Fibroblast of skin of right biceps (primary cell): ENCODE measurements at places on chromosomes 3 and 15.
A peak's percentile ranks its signal among the peaks of the same experiment; 100 is the strongest.

DNA sequence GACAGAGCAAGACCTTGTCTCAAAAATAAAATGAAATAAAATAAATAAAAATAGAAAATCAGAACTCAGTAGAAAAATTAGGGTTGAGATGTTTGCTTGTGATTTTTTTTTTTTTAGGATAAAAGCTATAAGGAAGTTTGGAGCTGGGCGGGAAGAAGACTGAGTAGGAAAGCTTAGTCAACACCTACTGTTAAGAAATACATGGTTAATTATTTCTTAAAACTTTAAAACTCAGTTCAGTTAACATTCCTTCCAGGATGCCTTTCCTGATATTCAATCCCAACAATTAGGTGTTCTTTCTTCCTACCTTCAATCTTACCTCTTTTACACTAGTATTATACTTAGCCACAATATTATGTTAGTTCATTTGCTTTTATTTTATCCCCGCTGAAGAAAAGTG, 246.2 kb downstream of the LSAMP start:
- no peak for DNase-seq

GRCh38 chr15:99371180-99372103, 120.2 kb downstream of the LRRC28 start:
- peak; percentile 2 for DNase-seq

GRCh38 chr15:95501865-95502264, 828.6 kb upstream of the NR2F2 start:
- DNase-seq = peak; percentile 9

GRCh38 chr15:69601711-69602504, 149.3 kb downstream of the RPLP1 start:
- DNase-seq = no peak

DNA sequence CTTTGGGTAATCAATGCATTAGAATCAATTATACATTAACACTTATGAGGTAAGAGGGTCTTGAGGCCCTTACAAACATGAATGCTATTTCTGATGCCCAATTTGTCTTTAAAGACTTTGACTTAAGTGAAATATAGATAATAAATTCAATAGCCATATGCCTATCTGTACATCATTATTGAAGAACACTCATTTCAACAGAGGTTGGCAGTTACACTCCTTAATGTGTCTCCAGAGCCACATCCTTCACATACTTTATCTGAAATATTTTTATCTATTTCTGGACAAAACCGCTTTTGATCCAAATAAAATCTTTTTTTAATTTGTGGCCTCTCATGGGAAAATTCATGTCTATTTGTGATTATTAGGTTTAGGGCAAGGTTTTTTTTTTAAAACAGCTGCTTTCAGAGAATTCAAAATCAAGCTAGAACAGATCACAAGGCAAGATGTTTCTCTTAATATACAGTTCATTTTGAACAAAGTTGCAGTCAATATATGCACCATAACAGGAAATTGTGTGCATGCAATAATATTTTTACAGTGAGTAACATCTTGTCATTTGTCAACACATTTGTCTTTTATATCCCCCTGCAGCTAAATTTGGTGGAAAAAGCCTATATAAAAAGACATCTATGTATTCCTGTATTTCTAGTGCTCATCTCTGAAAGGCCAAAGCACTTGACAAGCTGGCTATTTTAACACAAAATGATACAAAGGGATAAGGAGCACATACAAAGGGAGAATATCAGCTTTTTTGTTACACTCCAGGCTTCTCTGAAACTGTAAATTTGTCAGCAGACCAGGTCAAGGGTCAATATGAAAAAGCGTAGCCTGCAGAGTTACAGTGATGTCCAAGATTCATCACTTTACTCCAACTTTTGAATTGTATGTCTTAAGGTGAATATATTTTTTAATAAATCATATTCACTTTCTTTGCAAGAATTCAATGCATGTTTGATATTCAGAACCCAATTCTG, 146.2 kb upstream of the DPH6 start:
- DNase-seq = peak; percentile 75

DNA sequence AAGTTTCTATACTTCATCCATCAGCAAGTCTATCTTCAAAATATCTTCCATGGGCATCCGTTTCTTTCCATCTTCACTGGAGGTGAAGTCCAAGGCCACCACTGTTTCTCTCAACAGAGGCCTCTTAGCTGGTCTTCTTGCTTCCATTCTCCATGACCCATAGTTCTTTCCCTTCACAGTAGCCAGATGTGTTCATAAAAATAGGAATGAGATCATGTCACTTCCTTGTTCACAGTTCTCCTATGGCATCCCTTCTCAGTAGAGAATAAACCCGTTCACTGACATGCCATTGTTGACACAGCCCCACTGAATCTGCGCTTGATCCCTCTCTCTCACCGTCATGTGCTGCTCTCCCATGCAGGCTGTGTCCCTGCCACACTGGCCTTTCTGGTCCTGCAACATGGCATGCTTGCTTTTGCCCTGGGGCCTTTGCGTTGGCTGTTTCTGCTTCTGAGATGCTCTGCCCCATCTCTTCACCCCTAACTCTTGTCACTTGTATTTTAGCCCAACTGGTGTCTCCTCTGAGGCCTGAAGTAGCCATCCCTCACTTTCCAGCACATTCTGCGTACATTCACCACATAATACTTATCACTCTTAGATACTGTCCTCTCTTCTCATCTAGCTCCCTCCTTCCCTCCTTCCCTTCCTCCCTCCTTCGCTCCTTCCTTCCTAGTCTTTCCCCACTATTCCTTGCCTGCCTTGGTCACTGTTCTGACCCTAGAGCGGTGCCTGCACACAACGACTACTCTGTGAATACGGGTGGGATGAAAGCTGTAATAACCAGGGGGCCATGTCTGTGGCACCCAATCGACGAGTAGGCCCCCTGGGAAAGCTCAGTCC, 42.0 kb downstream of the STARD5 start:
- DNase-seq = no peak

DNA sequence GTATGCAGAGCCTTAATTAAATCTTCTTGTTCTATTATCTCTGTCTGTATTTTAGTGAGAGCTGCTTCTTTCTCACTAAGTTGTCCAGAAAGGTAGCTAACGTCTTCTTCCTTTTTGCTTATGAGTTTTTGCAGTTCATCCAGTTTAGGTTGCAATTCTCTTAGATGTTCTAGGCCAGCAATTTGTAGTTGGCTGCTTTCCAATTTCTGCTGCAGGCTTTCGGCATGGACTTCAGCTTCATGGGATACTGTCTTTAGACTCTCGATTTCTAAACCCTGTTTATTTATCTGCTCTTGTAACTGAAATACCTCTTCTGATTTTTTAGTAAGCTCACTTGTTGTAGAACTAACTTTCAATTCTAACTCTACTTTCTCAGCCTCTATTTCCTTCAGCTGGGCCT, 35.5 kb upstream of the HCLS1 start:
- no peak for DNase-seq

GRCh38 chr3:127735767-127736693, 63.3 kb downstream of the ABTB1 start:
- DNase-seq = peak; percentile 84

GRCh38 chr15:47820747-47821319, 103.5 kb downstream of the SEMA6D start:
- peak; percentile 72 for DNase-seq

DNA sequence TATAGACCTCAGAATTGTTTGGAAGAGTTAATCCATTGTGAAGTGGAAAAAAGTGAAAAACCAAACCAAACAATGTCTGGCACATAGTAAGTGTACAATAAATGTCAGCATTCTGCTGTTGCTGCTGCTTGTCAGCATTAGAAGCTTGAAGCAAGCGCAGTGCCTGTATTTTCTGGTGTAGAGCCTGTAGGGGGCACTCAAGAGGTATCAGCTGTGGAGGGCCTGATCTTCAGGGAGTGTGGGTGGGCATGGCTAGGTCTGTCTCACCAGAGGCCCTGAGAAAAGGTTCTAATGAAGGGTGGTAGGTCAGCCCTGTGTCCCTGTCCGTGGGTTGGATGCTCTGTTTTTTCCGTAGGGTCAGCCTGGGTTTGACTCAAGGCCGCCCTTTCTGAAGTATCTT, 3.6 kb downstream of the ADAMTSL3 start:
- no peak for DNase-seq

DNA sequence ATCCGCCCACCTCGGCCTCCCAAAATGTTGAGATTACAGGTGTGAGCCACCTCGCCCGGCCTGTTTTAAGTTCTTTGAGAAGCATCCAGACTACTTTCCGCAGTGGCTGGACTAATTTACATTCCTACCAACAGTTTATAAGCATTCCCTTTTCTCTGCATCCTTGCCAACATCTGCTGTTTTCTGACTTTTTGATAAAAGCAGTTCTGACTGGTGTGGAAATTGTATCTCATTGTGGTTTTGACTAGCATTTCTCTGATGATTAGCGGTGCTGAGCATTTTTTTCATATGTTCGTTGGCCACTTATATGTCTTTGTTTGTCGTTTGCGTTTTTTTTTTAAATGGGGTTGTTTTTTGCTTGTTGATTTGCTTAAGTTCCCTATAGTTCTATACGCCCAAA, 208.4 kb upstream of the DPPA4 start:
- no peak for DNase-seq

DNA sequence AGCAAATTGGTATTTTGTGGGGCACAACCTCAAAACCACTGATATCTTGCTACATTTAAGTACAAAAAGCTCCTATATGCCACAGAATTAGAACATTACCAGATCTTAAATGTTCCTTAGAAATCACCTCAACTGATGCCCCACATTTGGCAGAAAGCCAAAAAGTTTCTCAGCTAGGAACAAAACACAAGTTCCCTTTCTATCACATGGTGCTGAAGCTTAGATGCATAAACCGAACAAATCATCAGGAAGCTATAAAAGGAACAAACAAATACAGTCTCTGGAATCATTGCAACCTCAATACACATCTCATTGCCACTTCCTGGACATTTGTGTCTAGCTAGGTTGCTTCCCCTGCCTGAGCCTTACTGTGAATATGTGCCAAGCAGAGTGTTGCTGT, 492.6 kb downstream of the LPP start:
- DNase-seq = no peak

DNA sequence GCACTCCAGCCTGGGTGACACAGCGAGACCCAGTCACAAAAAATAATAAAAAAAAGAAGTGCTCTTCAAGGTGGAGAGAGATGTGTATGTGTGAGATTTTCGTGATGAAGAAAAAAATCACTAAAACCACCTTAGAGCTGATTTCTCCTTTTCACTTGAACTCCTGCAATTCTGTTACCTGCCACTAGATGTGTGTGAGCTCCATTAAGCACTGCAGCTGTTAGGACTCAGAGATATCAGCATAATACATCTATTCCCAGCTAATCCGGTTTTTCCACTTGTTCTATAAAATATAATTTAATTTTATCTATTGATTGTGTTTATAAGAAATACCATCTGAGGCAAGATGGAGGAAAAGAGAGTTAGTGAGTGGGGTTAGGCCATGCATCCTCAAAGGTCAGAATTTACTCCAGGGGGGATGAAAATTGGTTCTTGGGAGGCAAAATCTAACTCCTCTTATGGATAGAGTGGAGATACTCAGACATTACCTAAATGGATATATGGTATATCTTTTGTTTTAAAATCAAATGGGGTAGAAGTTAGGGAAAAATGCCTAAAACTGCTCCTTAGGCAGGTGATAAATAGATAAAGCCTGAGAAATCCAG, 152.7 kb downstream of the IL20RB start:
- peak; percentile 6 for DNase-seq

- peak; percentile 39 for DNase-seq
These were observed 84.9 kb downstream of the SMAD6 start for GRCh38 chr15:66786708-66787488.

- DNase-seq = peak; percentile 71
These were observed 69.4 kb downstream of the FHIT start for GRCh38 chr3:61181874-61182273.

GRCh38 chr3:74613521-74614106, 845 bp downstream of the CNTN3 start:
- no peak for DNase-seq

DNA sequence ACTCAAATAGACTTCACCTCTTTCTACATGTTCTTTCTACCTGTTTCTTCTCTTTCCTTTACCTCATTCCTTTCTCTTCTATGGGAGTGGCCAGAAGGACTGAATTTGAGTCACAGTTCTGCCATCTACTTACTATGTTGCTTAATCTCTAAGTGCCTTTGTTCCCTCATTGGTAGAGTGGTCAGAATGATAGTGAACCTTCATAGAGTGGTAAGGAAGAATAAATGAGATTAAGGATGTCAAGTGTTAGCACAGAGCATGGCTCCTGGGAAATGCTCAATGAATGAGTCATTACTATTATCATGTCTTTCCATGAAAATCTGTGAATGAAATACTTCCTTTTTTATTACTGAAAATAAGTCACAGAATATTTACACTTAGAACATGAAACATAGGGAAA, 17.5 kb downstream of the TMEM207 start:
- peak; percentile 42 for DNase-seq

- peak; percentile 84 for DNase-seq
These were observed 166.3 kb downstream of the GREM1 start for GRCh38 chr15:32884146-32884545.

DNA sequence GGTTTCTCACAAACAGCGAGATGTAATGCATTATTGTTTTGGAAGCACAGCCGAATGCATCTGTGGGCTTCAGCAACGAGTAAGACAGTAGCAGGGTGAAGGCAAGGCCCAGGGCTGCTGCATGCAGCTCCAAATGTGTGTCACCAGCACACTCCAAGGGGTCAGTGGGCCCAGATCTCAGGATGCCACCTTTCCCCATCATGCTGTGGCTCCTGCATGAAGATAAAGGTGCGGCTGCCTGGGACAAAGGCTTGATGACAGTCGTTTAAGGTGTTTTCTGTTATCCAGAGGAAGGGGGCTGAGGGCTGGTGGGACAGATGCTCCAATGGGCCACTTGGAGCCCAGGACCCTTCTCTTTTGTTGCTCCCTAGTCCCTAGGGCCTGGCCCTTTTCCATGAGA, 13.2 kb downstream of the C3orf22 start:
- DNase-seq = no peak

DNA sequence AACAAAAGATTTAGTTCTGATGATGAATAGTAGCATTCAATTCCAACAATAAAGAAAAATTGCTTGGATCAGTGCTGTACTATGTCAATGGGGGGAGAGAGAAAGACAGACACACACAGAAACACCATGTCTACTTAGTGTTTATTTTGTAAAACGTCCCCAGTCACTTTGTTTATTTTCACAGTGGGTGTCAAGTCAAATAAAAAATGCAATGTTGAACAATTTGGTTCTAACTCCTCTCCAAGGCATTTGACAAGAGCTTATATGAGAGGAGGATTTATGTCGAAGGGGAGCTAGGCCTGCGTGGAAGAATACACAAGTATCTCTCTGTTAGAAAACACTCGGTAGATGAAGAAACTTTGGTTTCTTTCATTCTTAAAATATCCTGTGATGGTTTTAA, 201.7 kb upstream of the SLC2A2 start:
- DNase-seq = no peak

DNA sequence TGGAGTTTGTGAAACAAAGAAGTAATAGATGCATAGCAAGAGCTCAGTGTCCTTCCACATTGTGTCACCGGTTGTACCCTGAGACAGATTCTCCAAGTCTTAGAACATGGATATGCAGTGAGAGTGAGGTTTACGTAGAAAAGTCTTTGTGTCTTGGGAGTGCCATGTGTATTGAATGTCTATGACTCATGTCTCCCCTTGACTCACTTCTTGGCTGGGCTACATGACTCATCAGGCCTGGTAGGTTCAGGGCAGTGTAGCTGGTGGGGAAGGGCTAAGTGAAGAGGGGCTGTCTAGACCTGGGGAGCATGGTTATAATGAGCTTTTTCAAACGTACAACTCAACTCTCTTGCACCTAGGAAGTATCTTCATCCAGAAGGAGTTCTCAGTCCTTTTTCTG, 167.4 kb downstream of the GAP43 start:
- peak; percentile 98 for DNase-seq
